ENCODE measurements at places on chromosomes 5 and 9.
A peak's percentile ranks its signal among the peaks of the same experiment; 100 is the strongest.

GRCh38 chr5:16143361-16144049 is 36.1 kb downstream of the MARCHF11 start:
- DNase-seq, result no peak

- no peak for DNase-seq
Observed at GRCh38 chr9:112408819-112409218, 28.9 kb downstream of the HSDL2 start.

- no peak for DNase-seq
Observed at GRCh38 chr5:116137544-116138378, 52.9 kb downstream of the COMMD10 start.

GRCh38 chr5:72032788-72033187 is 74.5 kb upstream of the MAP1B start:
- no peak for DNase-seq

GRCh38 chr5:141835928-141836670 is 42.1 kb downstream of the PCDH1 start:
- no peak for DNase-seq

GRCh38 chr5:167642779-167643517 is 648.5 kb upstream of the WWC1 start:
- peak; percentile 87 for DNase-seq

DNA sequence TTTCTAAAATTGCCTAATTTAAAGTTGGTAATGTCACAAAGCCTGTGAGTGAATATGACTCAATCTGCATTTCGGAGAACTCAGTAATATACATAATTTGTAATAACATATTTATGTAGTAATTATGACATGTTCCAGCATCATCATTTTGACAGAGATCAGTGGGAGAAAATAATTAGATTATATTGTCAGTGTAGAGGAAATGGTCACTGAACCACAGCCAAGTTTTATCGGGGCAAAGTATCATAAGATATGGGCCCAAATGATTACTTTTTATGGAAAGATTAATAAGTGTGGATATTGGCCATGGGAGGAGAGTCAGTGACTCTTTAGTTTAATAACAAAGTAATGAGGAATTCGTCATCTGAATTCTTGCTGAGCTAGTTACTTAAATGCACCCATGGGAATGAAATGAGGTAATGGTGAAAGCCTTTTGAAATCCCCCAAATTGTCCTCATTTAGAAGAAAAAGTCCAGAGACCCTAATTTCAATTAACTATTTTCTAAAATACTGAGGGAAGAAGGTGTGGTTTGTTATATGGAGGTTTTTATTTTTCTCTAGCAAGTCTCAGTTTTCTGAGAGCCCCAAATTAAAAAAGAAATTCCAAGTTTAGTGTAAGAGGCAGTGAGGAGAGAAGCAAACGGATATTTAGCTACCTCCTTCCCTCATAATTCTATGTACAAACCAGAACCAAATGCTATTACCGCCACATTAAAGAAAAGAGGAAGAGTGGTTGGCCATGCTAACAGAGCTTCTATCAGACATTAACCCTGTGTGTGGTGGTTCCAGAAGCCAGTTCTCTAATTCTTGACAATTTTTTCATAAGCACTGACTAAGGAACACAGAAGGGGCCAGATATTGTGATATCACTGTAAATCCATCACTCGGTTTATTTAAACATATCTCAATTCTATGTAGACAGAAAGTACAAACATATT is 37.7 kb upstream of the MRPS30 start:
- DNase-seq, result no peak

DNA sequence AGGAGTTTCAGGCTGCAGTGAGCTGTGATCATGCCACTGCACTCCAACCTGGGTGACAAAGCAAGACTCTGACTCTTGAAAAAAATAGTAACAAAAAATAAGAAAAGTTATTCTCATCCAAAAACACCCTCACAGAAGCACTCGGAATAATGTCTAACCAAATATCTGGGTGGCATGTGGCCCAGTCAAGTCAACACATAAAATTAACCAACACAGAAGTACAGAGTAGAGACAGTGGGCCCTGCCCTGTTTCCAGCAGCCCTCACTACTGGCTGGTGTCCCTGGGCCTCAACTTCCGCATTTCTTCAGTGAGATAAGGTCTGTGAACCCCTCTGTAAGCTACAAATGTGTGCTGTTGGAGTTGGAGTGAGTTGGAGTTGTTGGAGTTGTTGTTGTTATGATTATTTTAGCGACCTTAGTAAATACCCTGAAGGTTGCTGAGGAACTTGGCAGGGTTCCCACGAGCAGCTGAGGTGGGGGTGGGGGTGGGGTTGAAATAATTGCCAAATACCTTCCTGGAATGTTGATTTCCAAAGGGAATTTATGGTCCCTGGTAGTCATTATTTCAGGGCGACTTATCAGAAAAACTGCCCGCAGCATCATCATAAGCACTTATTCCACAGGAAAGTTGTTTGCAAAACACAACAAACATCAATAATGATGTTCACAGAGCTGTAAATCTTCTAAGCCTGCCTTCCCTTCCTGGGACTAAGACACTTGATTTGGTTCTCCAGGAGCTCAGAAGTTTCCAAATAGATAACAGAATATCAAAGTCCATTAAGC is 30.2 kb downstream of the C5orf15 start:
- no peak for DNase-seq

DNA sequence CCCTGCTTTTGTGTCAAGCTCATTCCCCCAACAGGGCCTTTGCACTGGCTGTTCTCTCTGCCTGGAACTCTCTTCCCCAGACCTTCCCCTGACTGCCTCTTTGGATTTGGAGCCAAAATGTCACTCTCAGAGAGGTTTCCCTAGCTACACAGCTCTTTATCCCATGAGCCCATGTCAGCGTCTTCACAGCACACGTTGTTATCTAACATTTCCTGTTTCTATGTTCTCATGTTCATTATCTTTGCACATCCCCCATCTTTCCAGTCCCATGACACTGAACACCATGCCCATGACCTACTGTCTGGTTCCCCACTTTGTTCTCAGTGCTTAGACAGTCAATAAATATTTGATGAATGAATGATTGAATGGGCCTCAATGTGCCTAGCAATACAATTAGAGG is 26.3 kb upstream of the ARSI start:
- DNase-seq, result no peak

GRCh38 chr9:131217331-131218031 is 58.8 kb downstream of the FAM78A start:
- DNase-seq, result no peak

GRCh38 chr5:139664086-139664693 is 16.0 kb downstream of the CXXC5 start:
- no peak for DNase-seq

DNA sequence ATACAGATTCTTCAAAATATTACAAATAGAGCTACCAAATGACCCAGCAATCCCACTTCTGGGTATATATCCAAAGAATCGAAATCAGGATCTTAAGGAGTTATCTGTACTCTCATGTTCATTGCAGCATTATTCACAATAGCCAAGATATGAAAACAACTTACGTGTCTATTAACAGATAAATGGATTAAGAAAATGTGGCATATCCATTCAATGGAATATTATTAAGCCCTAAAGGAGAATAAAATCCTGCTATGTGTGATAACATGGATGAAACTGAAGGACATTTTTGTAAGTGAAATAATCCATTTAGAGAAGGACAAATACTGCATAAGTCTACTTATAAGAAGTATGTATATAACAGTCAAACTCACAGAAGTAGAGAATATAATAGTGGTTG is 450.6 kb downstream of the TMEM232 start:
- DNase-seq, result no peak

GRCh38 chr9:130192382-130192999 is 20.3 kb downstream of the NCS1 start:
- no peak for DNase-seq

GRCh38 chr5:139392324-139392677 is 2.6 kb upstream of the MZB1 start:
- no peak for DNase-seq

- DNase-seq, result no peak
Observed at GRCh38 chr5:180433032-180433422, 61.2 kb upstream of the CNOT6 start.

- DNase-seq, result no peak
Observed at GRCh38 chr9:135315572-135315971, 164.0 kb upstream of the PPP1R26 start.

DNA sequence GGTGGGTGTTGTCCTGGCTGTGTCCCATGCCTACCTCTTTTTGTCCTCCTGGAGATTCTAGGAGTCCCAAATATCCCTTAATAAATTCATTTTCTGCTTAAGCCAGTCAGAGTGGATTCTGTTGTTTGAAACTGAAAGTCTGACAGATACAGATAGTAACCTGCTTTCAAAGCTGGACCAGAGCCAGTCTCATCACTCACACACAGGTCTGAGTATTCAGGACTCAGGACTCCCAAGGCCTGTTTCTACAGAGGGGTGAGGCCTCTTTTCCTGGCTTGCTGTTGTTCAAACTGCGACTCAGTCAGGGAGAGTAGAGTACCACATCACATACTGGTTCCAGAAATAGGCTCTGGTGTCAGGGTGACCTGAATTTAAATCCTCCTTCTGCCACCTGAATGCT is 190.1 kb downstream of the PAX5 start:
- no peak for DNase-seq

DNA sequence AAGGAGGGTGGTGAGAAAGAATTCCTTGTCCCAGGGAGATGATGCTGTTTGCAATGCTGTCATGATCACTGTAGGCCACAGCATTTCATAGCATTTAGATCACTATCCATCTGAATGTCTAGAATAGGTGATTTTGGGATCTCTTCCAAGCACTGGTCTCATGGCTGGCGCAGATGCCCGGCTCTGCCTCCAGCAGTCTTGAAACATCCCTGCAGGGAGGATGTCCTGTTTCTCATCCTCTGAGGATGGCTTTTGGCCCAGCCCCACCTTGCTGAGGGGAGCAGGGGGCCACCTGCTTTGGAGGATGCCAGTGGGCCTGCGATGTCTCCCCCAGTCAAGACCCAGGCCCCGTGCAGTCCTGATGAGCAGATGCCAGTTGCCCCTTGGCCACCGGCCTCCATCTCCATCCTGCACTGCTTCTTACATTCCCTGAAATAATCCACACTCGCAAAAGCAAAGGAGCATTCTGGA is 63.5 kb upstream of the GARNL3 start:
- no peak for DNase-seq

DNA sequence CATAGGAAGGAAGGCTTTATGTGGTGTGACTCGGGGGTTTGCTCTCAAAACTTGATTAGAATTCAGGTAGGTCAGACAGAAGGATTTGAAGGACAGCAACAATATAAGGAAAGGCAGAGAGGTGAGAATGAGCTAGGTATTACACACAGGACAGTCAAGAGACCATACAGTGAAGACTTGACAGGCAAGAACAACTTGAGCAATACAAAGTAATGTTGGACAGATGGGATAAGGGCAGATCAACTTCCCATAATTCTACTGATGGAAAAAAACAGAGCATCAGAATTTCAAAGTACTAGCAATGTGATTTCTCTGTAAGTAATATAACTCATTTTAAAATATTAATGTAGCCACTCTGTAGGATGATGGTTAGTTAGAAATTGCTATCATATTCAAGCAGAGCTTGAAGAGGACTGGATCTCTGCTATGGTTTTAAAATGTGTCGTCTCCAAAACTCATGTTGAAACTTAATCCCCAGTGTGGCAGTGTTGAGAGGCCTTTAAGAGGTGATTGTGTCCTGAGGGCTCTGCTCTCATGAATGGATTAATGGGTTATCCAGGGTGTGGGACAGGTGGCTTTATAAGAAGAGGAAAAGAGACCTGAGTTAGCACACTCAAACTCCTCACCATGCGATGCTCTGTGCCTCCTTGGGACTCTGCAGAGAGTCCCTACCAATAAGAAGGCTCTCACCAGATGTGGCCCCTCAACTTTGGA is 22.4 kb upstream of the HOMER1 start:
- no peak for DNase-seq

- no peak for DNase-seq
Observed at GRCh38 chr5:142796492-142797109, 26.4 kb downstream of the ARHGAP26 start.

DNA sequence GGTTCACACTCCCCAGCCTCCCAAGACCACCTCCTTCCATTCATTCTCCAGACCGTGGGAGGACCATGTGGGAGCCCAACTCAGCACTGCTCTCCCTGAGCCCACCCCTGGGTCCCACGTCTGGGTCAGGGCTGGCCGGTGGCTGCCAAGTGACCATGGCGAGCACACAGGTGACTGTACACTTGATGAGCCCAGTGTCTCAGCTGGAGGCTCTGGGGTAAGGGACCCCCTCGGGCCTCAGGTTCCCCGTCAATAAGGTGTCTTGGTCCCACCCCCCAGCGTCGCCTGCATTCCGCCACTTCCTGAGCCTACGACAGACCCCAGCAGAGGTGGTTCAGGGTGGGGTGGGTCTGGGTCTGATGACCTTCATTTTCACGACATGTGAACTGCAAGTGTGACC is 38.8 kb downstream of the HK3 start:
- no peak for DNase-seq

DNA sequence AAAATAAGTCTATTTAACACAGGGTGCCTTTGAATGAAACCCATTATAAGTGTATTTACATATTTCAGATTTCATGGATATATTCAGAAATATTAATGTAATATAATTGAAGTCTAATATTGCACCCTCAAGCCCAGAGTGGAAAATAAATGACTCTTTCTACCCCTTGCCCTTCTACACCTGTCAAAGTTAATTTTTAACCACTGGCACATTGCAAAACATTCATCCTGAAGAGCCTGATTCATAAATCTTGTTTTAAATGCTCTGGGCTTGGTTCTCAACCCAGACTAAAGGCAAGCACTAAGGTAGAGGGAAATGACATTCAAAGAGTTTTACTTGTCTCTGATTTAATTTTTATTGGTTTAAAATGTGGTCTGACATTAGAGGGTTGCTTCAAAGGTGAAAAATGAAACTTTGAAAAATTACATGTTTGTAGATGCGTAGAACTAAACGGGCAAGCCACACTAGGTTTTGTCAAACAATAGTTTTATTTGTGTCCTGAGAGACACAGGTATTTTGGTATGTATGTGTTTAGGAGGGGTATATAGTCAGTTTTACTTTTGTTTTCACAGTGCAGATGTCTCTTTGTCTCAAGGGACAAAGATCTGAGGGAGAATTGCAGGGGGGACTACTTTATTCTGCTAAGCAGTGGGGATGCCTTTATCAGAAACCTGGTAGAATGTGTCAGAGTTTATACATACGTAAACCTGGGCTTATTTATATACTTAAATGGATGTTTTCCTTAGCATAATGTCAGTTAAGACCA is 69.7 kb downstream of the PIK3R1 start:
- no peak for DNase-seq

DNA sequence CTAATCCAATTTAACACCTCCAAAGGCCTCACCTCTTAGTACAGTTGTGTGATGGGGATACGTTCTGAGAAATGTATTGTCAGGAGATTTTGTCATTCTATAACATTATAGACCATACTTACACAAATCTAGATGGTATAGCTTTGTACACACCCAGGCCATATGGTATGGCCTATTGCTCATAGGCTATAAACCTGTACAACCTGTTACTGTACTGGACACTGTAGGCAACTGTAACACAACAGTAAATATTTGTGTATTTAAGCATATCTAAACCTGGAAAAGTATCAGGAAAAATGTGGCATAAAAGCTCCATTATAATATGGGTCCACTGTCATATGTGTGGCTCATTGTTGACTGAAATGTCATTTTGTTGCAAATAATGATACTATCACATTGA is 12.1 kb downstream of the ACER2 start:
- DNase-seq, result no peak
